Activated T-cell treated with anti-CD3 and anti-CD28 coated beads, Interleukin-2, amount 50 U/mL, for 1 hour (primary cell): ENCODE measurements at places on chromosomes 4 and X.
A peak's percentile ranks its signal among the peaks of the same experiment; 100 is the strongest.

GRCh38 chrX:41655631-41656030 lies 33.1 kb upstream of the GPR34 start:
- DNase-seq: no peak

DNA sequence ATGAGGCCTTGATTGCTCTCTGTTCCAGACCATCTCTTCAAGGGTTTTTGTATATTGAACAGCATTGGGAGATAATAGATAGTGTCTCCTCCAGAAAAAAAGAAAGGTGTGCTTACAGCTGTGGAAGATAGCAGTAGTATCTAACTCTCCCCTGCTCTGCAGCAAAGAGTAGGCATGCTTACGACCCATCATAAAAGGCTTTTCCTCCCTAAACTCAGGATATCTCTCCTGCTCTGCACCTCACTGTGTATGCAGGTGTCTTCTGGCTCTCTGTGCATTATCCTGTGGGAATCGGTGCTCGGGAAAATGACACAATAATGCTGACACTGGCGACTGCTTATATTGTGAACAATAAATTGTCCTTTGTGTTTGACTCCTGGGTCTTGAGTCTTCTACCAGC lies 216.0 kb downstream of the RAB28 start:
- no peak for DNase-seq

GRCh38 chrX:29911673-29912072 lies 303.7 kb upstream of the MAGEB2 start:
- no peak for DNase-seq

GRCh38 chrX:65671966-65672365 lies 4.5 kb downstream of the MSN start:
- DNase-seq: no peak

GRCh38 chr4:10106421-10107039 lies 10.1 kb downstream of the WDR1 start:
- peak; percentile 63 for DNase-seq

DNA sequence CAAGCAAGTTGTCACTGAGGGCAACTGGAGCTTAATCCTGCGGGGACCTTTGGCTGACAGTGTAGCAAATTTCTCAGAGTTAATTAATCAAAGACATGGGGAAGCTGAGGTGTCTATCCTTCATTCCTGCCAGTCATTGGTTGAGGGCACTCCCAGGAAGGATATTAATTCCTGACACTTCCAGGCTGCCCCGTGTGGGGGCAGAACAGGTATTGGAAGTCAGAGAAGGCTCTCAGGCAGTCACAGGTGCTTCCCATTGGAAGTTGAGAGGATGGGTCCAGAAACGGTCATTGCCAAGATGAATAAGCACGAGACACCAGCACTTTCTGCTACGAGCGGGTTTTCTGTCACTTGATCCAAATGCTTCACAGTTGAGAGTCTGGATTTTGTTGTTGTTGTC lies 29.1 kb upstream of the CD38 start:
- no peak for DNase-seq

DNA sequence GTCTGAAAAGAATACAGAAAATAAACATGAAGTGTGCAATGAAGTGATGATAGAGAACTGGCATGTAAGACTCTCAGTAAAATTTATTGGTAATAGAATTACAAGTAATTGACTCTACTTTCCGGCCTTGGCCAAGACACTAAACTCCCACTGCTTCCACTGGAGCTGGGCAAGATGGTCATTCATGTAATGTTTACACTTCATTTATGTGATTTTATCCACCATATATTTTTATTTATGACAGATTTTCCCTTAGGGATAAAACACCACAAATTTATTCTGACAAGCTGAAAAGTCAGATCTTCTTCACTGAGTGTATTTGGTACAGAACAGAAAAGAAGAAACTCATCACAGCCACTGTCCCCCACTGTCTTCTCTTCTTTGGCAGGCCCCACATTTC lies 191.9 kb downstream of the SLC39A8 start:
- no peak for DNase-seq
